Mucosa of descending colon (tissue), 3 donors: ENCODE measurements at places on chromosomes 3 and 15. TPM values are rescaled to one million over a fixed set of nuclear protein-coding genes. Genes with fewer than 3 reads are reported as not detected.

GRCh38 chr3:151226088-151226563 lies 23.1 kb upstream of the GPR171 start:
- no peak for DNase-seq

DNA sequence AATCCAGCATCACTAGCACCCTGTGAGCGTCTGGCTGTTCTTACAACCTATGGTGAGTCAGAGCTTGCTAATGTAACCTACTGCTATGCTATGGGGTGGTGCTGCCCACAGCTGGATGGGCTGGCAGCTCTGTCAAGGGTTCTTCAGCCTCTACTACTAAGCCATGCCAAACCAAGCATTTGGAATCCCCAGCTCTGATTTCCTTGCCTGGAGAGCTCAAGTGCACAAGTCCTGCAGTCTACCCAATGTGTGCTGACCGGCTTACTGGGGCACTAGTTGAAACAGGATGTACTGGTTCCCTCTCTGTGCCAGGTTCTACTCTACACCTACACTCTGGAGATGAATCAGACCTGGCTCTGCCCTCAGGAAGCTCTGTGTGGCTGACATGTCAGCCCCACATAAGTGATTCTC lies 4.2 kb downstream of the TEX264 start:
- no peak for DNase-seq

DNA sequence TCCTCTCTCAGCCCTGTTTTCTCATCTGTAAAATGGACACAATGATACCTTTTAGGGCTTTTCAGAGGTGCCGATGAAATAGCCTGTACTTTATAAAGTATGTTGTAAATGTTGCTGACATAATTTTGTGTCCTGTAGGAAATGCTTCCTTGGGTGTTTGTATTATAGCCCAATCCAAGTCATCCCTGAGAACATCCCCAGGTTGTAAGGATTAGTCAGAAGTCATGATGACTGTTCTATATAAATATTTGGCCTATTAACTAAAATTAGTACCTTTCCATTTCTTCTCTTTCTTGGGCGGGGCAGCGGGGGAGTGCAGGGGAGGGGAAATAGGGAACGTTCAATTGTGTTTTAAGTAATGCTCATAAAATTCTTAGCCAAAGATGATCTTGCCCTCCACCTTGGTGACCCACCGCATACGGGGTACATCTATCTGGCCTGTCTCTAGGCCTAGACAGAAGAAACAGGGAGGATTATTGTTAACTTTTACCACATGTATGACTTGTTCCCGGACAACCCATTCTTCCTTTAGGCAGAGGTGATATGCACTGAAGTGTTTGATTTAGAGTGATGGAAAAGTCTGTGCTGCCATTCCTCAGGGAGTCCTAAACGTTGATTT lies 120.7 kb downstream of the VGLL4 start:
- DNase-seq = no peak

Gene PLD1
- 65.1 TPM for total RNA-seq

- no peak for DNase-seq
Measured at GRCh38 chr3:99108508-99108907, 207.0 kb upstream of the DCBLD2 start.

DNA sequence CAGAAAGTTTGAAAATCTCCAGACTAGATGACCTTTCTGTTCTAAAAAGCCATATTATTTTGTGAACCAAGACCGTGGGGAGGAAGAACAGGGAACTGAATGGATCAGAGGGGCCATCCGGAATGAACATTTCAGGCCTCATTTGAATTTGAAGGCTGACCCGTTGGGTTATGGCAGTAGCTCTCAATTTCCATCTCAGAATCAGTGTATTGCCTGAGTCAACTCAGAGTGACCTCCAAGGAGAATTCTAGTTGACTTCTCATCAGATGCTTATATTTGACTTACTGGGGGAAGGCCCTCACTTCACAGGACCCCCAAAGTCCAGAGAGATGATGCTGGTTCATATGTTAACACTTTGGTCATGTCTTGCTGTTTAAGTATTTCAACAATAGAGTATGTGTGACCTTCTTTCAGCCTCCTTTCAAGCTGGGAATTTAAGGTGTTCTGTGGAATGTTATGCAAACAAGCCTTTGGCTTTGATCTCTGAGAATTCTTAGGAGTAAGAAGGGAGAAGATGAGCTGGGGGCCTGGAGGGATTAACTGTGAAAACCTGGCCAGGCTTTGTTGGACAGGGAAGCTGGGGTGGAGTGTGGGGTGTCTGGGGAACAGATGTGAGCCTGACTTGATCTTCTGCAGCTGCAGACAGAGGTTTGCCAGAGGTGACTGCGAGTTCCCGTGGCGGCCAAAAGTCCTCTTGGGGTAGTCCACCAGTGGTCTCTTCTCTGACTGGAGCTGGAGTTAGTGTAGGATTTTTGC lies 111.2 kb upstream of the RGMA start:
- DNase-seq = no peak
